Stimulated activated CD4-positive, alpha-beta T cell treated with anti-CD3 and anti-CD28 coated beads, TNF-alpha, amount 100 ng/mL, for 48 hours (primary cell): ENCODE measurements at places on chromosomes 3 and 15.

- no peak for DNase-seq
Observed at GRCh38 chr15:52529341-52529924, 753 bp upstream of the MYO5A start.

- DNase-seq = no peak
Observed at GRCh38 chr3:135915206-135915605, 50.3 kb upstream of the PPP2R3A start.

- no peak for DNase-seq
Observed at GRCh38 chr3:14455571-14456317, 53.3 kb downstream of the SLC6A6 start.

DNA sequence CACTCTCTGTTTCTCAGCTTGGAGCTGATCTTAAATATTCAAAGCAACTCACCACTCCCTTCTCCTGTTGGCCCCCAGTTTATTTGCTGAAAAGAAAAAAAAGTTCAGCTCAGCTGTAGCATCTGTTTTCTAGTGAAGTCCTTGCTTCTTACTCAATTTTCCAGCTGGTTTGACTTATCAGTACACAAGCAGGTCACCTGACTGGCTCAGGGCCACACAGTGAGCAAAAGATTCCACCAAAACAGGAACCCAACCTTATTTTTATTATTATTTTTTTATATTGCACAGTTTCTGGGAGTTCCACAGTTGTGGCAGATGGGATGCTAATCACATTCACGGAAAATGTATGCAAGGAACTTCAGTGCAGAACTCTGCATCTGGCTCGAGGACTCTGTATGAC, 390.7 kb upstream of the RGMA start:
- DNase-seq = no peak
